ENCODE measurements at places on chromosomes 1 and 21.

DNA sequence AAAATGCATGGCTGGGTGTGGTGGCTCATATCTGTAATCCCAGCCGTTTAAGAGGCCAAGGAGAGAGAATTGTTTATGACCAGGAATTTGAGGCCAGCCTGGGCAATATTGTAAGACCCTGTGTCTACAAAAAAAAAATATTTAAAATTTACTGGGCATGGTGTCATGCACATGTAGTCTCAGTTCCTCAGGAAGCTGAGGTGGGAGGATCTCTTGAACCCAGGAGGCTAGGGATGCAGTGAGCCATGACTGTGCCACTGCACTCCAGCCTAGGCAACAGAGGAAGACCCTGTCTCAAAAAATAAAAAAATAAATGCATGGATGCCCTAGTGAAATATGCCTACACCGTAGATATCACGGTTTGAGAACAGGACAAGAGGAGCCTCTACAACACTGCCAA lies 1331.2 kb upstream of the B3GALT2 start:
- no peak for DNase-seq

GRCh38 chr1:240244968-240245628 lies 153.4 kb downstream of the FMN2 start:
- DNase-seq: no peak

DNA sequence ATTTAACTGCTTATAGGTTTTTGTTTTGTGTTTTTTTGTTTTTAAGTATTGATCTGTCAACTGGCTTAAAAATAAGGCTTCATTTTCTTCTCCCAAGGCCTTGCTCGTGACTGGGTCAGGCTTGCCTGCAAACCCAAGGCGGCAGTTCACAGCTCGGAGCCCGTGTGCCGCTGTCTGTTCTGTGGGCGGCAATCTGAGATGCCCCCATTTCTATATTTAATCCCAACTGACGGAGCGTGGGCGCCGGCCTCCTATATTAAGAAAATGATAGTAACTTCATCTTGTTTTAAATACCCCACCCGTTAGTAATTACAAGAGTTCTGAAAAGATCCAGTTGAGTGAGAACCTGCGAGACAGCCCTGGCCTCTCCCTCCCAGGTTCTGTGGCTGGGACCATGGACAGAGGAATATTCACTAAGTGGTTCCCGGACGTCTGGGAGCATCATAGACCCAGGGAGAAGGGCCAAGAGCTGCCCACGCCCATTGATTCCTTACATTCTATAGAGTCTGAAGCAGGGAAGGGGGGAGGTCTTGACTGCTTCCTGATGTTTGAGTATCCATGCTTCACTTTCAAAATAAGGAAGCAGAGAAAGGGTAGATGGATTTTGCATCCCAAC lies 42.6 kb upstream of the GPR153 start:
- no peak for DNase-seq

GRCh38 chr1:17287130-17287776 lies 20.7 kb upstream of the PADI4 start:
- no peak for DNase-seq

DNA sequence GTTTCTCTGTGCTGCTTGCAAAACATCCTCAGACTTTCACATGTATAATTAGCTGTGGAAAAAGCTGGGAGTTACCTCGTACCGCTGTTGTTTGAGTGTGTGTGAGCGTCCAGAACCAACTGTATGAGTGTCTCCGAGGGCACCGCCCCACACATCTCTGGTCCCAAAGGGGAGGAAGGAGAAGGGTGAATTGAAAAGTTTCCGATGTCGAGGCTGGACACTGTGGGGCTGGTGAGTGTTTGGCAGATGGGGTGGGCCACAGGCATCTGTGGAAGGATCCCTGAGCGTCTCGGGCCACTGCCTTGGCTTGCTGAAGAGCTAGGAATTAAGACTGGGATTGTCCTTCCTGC lies 1.2 kb downstream of the ATP2B4 start:
- no peak for DNase-seq

- DNase-seq: no peak
Observed at GRCh38 chr1:90414201-90414600, 302.9 kb downstream of the BARHL2 start.

DNA sequence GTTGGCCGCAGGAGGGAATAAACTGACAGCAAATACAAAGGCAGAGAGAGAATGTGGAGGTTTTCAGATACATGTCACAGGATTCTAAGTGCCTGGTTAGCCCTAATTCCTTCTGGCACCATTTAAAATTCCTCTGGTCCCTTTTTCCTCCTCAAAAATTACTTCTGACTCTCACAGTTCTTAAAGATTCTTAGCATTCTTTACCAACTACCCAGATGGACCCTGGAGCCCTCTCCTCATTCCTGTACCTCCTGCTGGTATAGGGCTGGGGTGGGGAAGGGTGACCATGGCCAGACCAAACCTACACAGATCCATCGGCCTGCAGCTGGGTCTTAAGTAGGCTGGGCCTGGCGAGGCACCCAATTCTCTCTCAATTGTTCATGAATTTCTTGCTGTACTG lies 7.2 kb downstream of the MKNK1 start:
- no peak for DNase-seq

DNA sequence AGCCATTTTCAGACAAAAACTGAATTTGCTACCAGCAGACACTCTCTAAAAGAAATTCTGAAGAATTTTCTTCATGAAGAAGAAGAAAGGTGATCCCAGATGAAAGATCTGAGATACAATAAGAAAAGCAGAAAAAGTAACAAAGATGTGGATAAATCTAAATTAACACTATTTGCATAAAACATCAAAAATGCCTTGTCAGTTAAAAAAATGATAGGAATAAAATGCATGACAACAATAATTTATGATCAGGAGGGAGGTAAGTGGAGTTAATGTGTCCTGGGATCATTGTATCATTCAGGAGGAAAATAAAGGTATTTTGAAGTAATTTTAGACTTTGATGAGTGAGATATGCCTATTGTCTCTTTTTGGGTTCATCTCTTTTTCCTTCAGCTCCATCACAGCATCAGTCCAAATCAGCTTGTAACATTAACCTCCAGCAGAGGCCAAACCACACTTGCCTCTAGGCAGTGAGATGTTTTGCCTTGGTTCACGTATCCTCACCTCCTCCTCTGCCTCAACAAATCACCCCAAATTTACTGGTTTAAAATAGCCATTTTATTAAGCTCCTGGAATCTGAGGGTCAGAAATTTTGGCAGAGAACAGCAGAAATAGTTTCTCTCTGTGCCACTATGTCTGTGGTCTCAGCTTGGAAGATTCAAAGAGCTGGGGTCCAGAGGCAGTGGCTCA lies 76.9 kb upstream of the HIVEP3 start:
- DNase-seq: no peak

GRCh38 chr1:32981003-32981901 lies 16.6 kb upstream of the RNF19B start:
- peak; percentile 57 for DNase-seq

GRCh38 chr1:93844262-93845045 lies 34.6 kb downstream of the DNTTIP2 start:
- peak; percentile 40 for DNase-seq

DNA sequence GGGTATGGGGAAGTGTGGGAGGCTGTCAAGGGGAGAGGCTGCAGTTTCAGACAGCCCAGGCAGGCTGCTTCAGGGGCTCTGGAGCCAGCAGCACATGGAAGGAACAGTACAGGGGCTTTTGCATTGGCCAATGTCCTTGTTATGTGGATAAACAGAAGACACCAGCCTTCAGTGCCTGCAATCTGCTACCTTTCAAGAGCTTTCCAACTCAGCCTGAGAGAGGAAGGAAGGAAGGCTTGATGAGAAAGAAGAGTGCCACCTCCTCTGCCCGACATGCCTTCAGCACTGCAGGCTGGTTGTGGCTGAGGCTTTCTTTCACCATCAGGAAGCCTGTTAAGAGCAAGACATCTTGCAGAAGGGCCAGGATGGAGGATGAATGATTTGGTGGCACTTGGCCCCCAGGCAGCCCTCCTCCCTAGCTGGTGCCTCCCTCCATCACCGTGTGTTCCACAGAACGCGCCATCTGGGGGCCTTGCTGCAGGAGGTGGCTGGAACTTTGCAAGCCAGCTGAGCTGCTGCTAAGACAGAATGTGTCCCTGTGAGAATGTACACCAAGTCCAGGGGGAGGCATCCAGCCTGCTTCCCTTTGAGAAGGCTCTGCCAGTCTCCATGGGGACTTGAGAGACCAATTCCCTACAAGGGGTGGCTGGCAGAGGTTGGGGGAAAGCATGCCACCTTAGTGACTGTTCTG lies 372.4 kb upstream of the PROX1 start:
- DNase-seq: no peak

GRCh38 chr1:158078569-158079080 lies 85.2 kb downstream of the KIRREL1 start:
- DNase-seq: no peak

DNA sequence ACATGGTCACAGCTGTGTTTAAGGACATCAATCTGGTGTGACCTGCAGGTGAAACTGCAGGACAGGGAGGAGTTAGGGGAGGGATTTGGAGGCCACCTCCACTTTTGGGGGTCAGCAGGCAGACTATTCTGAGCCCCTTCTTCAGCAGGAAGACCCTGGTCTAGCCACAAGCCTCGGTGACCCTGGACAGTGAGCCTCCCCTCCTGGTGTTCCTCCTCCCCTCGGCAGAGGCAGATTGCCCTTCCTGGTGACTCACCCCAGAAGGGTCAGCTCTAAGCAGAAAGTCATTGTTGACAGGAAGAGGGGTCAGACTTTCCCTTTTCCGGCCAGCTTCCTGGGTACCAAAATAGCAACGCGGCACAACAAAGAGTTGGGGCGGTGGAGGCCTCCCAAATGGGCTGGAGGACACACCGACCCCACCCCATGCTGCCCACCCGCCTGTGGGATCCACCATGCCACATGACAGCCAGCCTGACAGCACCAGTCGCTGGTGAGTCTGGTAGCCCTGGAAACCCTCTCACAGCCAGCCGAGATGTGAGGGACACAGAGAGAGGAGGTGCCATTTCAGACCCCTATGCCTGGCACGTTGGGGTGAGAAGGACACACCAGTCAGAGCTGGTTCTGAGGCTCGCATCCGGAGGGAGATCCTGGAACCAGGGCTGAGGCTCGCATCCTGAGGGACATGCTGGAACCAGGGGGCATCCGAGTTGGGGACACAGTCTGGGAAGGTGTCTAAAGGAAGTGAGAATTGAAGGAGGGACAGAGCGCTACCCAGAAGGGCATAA lies 14.7 kb upstream of the CSF1 start:
- DNase-seq: no peak

- DNase-seq: no peak
Observed at GRCh38 chr1:18537386-18538306, 56.9 kb downstream of the KLHDC7A start.

GRCh38 chr1:235784950-235785349 lies 81.8 kb downstream of the LYST start:
- DNase-seq: no peak

DNA sequence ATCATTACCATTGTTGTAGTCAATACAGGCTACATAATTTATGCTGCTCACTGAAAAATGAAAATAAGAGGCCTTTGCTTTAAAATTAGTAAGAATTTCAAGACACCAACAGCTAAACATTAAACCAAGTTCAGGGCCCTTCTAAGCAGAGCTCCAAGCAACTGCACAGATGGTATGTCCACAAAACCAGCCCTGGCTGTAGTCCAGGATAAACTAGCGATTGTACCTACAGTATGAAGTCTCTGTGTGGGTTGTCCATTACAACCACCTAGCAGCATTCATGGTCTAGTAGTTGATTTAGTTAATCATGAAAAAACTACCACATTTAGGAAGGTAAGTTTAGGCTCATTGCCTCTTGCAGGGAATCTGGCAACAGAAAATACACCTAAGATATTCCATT lies 35.3 kb downstream of the CLCA4 start:
- no peak for DNase-seq

DNA sequence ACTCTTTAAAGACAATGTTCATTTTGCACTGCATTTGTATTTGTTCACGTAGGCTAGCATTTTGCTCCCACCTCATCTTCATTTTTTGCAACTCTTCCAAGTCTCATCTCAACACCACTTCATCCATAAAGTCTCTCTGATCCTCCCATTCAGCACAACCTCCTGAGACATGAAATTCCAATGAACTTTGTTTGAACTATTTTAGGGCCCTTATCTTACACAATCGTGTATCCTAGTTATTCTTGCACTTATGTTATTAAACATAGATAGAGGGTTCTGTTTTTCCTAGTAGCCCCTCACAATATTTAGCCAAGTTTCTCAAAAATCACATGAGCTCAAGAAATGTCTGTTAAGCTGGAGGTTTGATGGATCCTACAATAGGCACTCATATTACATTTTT lies 500.5 kb upstream of the ADAMTS5 start:
- no peak for DNase-seq
